ENCODE measurements at places on chromosomes 16 and 17.

DNA sequence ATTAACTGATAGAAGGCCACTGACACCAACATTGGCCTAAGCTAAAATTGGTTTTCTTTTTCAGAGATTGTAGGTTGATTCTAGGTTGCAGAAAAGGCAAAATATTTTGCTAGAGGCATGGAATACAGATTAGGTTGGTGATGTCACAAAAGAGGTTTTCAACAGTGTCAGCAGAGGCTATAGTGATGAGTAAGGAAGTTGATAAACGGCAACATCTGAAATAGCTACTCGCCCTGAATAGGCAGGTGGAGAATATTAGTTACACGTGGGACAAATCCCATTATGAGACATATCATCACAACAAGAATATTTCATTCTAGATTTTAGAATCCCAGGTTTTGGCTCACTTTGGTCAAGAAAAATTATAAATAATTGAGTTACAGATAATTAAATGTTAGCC lies 1.5 kb upstream of the TOM1L1 start:
- no peak for DNase-seq

GRCh38 chr17:28466521-28467048 lies 6.9 kb upstream of the SLC13A2 start:
- no peak for DNase-seq

DNA sequence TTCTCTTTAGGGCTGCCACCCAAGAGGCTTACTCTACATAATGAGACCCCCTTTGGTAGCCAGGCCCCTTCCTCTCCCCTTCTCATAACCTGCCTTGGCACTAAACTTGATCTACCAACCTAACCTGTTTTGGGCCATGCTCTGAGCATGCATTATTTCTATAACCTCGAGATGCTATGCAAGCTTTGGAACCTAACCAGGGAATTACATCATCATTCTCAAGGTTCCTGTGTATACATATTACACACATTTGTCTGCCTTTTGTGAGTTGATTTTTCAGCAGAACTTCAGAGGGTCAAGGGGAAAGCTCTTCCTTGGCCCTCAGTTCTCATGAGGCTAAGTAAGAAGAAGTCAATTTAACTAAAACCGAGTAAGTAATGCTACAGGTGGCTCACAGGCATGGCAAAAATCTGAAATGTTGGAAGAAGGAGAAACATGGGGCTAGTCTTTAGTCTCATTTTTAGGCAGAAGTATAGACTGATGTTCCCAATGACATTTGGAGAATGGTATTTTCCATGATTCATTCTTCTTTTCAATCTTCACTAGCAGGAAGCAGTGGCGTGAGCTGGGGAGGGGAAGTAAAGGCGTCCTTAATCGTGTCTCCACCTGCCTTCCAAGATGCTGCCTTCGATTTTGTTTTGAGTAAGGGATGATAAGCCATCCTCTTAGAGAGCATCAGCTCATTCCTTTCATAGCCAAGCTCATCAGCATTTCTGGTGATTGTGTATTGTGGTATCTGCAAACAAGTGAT lies 308.4 kb downstream of the ABCC12 start:
- no peak for DNase-seq

- DNase-seq = no peak
These were observed 299.1 kb upstream of the FOXF1 start for GRCh38 chr16:86211265-86211664.

- DNase-seq = no peak
These were observed 20.2 kb downstream of the NGFR start for GRCh38 chr17:49515196-49515770.

DNA sequence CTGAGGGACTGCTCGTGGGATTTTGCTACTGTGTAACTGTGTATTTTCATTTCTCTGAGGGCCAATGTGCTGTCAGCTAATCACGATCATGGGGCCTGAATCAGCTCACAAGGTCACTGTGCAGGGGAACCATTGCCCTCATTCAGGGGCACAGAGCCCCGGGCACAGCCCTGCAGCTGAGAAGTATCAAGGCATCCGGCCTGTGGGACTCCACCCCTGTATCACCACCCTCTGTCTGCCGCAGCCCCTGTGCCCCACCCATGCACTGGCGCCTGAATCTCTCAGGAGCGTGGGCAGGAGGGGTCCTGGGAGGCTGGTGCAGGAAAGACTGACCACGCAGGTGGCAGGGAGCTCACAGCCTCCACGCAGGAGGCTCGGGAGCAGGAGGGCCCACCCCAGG lies 43.4 kb upstream of the RASD1 start:
- DNase-seq = no peak

DNA sequence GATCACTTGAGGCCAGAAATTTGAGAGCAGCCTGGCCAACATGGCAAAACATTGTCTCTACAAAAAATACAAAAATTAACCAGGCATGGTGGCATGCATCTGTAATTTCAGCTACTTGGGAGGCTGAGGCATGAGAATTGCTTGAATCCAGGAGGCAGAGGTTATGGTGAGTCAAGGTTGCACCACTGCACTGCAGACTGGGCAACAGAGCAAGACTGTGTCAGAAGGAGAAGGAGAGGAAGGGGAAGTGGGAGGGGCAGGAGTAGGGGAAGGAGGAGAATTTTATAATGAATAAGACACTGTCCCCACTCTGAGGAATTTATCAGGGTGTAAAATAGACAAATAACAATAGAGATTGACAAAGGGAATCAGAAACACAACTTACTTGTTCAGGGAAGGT lies 440.6 kb upstream of the DYNLRB2 start:
- no peak for DNase-seq

GRCh38 chr16:59601452-59601851 lies 867.3 kb upstream of the GOT2 start:
- DNase-seq = no peak

- no peak for DNase-seq
These were observed 101.5 kb upstream of the CDH5 start for GRCh38 chr16:66265048-66265415.

Data from bone marrow (tissue), 2 donors.